Activated naive CD4-positive, alpha-beta T cell treated with Interleukin-2 at 50 U/mL for 16 hours (primary cell): ENCODE measurements at places on chromosomes 1 and 21.
A peak's percentile ranks its signal among the peaks of the same experiment; 100 is the strongest.

DNA sequence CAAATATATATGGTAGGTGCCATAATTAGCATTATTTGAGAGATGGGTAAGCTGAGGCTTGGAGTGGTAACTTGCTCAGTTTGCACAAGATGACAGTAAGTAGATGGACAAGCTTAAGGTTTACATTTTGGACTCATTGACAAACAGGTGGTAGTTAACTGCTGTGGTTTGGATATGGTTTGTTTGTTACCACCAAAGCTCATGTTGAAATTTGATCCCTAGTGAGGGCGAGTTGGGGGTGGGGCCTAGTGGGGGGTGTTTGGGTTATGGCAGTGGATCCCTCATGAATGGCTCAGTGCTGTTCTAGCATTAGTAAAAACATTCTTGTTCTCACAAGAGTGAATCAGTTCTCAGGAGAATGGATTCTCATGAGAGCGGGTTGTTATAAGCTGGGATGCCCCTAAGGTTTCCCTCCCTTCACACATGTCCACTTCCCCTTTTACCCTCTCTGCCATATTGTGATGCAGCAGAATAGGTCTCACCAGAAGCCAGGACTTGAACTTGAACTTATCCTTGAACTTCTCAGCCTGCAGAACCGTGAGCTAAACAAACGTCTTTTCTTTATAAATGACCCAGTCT, 6.6 kb upstream of the PRRX1 start:
- no peak for DNase-seq

GRCh38 chr1:111631502-111631901, 11.9 kb downstream of the RAP1A start:
- DNase-seq: no peak

DNA sequence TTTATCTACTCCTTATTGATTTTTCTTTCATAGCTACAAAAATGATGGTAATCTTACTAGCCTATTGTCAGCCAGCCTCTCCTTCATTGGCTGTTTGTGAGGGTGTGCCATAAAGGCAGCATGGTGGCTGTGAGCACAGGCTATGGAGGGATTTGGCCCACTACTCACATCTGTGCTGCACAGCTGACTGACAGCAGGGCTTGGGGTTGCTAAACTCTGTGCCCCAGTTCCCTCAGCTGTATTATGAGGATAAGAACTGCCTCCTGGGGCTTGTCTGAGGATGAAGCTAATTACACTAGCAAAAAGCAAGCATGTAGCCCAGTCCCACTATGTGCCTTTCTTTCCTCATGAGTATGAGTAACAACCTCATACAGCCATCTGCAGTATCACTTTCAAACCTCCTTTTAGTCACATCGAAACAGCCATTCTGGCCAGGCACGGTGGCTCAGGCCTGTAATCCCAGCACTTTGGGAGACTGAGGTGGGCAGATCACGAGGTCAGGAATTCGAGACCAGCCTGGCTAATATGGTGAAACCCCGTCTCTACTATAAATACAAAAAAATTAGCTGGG, 66.2 kb downstream of the COQ8A start:
- DNase-seq: no peak

DNA sequence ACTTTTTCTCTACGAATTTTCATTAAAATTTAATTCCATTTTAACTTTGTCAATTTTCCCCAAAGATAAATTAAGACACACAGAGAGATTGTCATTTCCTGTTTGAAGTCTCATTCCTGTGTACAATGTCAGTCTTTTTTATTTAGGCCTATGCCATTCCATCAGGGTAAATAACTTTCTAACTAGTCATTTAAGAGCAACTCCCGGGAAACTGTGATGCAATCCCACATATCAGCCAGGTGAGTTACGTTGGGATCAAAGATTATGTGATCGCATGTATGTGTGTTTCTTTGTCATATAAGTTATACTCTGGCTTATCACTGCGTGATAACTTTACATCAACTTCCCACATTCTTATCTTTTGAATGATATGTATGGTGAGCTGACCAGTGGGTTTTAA, 86.1 kb upstream of the S1PR1 start:
- no peak for DNase-seq

DNA sequence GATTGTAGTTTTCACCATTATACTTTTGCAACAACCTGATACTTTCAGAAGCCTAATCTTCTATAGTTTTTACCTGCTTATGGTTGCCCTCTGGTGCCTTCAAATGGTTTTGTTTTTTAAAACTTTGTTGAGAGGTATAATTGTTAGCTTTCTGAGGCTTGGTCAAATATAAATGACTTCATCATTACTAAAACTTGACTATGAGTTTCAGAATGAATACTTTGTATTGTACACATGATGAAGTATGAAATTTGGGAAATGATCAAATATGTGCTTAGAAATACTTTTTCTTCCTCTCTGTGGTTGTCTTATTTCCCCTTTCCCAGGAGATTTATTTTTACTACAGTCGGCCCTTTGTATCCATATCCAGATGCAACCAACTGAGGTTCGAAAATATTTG, 151.8 kb upstream of the B3GALT2 start:
- no peak for DNase-seq

- no peak for DNase-seq
These were observed 32.7 kb upstream of the COA6 start for GRCh38 chr1:234340528-234340927.

DNA sequence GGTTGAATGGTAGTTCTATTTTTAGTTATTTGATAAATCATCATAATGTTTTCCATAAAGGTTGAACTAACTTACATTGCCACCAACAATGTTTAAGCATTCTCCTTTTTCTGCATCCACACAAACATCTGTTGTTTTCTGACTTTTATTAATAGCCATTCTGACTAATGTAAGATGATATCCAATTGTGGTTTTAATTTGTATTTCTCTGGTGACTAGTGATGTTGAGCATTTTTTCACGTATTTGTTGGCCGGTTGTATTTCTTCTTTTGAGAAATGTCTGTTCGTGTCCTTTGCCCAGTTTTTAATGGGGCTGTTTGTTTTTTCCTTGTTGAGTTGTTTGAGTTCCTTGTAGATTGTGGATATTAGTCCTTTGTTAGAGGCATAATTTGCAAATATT, 24.6 kb upstream of the SLC35F3 start:
- no peak for DNase-seq

- peak; percentile 82 for DNase-seq
These were observed 54.7 kb downstream of the MEF2D start for GRCh38 chr1:156445789-156446263.

DNA sequence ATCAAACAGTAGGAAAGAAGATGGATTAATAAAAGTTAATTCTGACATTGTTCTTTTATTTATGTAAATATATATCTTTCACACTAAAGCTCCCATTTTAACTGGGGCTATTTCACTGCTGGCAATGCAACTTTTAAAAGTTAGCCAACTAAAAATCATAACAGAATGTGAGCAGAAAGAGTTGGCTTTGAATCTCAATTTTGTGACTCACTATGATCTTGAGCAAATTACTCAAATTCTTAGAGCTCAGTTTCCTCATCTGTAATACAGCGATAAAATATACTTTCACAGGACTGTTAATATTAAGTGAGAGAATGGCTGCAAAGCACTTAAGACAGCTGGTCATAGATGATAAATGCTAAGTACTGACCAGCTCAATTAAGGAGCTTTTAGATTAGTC, 10.8 kb downstream of the EFCAB14 start:
- no peak for DNase-seq

GRCh38 chr1:38475624-38476005, 384.0 kb downstream of the RRAGC start:
- no peak for DNase-seq

DNA sequence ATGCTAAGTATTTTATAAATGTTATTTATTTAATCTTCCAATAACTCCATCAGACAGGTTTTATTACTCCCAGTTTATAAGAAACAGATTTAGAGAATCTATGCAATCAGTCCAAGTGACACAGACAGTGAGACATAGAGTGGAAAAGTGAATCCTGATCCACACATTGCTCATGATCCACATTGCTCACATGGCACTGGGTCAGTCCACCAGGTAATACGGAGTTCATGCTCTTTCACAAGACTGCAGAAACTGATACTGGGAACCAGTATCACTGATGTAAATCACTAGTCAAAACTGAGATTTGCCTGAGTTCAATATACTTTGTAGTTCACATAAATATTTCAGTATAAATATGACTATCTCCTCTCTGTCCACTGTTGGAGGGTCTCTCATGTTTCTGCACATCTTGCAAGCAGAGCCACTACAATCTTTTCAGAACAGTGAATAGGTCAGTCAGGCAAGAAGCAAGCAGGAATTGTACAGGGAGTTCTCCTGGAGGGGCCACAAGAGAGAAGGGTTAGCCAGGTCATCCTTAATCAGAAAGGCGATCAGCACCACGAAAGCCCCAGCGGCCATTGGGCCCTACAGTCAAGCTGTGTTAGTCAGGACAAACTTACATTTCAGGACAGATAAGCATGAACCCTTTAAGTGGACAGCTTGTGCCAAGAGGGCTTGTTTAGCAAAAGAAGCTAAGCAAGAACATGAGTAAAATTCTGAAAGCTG, 275.4 kb upstream of the NR5A2 start:
- DNase-seq: no peak

GRCh38 chr1:233025157-233025556, 74.7 kb downstream of the NTPCR start:
- DNase-seq: peak; percentile 4

- no peak for DNase-seq
These were observed 12.4 kb upstream of the FCGR2A start for GRCh38 chr1:161492827-161493226.

DNA sequence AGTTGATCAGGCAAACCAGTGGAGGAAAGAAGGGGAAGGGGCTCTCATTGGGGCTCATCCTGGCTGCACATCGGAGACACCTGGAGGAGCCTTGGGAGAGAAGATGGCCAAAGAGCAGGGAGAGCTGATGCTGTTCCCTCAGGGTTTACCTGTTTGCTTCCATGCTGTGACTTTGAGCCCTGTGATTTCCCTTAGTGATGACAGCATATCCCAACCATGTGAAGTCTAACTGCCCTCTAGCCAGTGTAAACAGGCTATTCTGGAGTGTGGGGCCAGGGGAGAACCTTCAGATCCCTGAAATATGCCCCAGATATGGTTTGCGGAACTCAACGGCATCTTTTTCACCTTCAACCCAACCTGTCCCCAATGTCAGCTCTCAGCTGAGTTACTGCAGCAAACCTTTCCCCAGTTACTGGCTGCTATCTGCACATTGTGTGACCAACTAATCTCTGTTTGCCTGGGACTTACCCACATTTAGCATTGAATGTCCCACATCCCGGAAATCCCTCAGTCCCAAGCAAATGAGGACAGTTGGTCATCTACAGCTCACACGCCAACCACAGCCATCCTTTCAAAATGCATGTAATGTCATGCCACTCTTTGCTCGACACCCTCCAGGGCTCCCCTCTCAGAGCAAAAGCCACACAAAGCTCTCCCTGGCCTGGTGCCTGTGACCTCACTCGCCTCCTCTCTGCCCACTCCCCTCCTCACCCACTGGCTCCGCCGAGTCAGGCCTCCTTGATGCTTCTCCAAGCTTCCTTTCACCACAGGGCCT, 242.3 kb downstream of the KCNJ6 start:
- DNase-seq: no peak

GRCh38 chr1:1402072-1402900, 3.2 kb upstream of the CCNL2 start:
- DNase-seq: peak; percentile 41

GRCh38 chr1:172040466-172040865, 199.2 kb downstream of the DNM3 start:
- no peak for DNase-seq

- DNase-seq: no peak
These were observed 15.6 kb downstream of the SZT2 start for GRCh38 chr1:43405219-43405875.

GRCh38 chr1:158017800-158018595, 24.6 kb downstream of the KIRREL1 start:
- DNase-seq: no peak

DNA sequence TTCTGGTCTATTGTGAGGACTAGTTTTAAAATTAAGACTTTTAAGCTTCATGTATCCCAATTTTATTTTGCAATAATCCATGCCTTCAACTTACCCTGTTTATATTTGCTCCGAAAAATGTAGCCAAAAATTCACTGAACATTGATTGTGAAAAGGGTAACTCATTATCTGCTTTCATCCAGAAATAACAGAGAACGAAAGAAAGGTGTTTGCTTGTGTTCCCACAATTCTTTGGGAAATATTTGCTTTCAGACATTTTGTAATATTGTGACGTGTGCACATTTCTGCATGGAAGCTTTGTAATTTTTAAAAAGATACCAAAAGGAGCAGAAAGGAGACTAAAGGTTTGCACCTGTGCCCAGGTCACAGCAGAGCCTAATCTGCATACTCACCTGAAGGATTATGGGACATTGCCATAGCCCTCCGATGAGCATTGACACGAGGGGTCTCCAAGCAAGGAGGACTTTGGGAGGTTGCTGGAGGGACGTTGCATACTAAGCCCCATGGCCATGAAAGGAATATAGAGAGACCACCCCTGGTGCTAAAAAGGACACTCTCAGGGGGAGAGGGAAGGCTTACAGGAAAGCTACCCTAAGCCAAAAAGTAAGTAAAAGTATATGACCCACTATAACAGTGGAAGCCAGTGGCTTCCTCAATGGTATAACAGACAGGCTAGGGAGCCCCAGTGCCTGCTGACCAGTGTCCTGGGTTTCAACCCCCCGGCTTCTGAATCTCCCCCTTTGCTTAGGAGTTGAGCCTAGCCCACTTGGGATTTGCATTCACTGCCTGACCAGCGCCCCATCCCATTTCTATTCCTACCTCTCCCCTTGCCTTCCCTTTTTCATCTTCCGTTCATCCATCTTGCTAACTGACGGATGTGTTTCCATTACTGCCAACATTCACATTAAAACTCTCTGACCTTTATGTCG, 148.6 kb upstream of the ZC3H12A start:
- DNase-seq: no peak

DNA sequence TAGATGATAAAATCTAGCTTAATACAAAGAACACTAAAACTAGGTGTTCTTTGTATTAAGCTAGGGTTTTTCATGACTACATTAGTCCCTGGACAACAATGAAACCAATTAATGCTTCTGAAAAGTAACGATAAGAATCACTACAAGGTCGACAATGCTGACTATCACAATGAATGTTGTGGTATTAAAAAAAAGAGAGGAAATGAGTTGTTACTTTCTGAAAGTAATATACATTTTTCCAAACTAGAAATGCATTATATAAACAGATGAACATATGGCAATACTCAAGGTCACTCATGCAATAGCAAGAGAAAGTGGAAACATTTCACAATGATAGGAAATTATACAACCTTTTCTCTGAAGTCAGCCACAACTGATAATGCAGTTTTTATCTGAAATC, 19.0 kb downstream of the DPH5 start:
- no peak for DNase-seq
